ENCODE measurements at places on chromosomes 1 and 21.

DNA sequence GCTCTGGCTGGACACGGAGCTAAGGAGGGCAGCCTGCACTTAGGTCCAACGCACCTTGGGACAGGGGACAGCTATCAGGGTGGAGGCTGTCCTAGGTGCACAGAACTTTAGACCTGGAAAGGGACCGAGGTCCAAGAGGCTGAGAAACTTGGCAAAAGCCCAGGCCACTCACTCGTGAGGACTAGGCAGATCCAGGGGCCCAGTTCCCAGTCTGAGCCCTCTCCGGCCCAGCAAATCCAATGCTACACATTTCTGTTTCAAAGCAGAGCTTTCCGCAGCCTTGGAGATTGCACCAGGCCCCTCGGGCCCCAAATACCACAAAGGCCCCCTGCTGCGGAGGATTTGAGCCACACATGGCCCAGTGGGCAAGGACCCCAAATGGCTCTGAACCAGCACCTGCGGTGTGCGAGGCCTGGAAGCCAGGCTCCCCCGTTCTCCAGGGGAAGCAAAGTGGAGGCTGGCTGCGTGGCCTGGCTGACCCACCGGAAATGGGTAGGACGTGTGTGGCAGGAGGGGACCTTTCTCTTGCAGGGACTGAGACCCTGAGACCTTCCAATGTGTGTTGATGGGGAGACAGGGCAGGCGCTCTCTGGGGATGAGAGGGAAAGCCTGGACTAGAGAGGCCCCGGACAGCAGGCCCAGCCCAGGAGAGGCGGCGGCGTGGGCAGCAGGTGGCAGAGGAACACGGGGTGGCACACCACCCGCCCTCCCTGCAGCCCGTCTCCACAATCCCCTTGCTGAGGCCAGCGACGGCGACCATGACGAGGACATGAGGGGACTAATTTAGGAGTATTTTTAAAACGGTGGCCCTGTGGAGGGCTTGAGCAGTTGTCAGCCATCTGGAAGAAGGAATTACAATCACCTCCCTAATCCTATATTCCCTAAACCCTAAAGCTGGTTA is 118.7 kb downstream of the CASZ1 start:
- no peak for DNase-seq

DNA sequence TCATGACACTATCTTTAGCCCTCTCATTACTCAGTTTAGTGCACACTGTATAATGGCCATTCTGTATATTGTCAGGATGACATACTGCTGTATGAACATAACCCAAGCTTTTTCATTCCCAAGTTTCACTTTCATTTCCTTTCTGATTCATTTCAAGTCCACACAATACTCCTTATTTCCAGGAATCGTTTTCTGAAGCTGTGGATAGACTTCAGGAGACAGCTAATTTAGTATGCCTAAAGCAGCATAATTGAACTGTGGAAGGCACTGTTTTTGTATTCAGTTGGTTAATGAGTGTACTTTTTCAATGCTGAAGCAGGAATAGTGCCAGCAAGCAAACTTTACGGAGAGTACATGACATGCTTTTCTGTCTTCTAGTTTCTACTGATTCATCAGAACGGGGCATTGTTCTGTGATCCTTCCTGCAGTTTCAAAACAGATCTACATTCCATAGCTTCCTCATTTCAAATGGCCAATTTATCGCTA is 578.5 kb upstream of the ZP4 start:
- DNase-seq, result no peak

GRCh38 chr21:26047279-26047967 is 123.1 kb downstream of the APP start:
- DNase-seq, result no peak

DNA sequence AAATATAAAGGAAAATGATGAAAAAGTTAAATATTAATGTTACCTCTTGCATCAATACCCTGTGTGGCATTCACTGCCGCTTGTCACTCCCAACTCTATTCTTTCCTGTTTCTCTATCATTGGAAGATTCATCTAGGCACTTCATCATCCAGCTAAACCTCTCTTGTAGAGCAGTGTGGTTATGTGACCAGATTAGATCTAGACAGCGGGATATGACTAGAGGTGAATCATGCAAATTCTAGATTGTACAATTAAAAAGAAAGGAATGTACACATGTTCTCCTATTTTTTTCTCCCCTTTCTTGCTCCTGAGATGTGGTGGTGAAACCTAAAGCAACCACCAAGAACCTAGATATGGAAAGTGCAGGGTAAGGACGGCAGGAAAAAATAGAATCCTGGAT is 174.1 kb downstream of the LBR start:
- no peak for DNase-seq

DNA sequence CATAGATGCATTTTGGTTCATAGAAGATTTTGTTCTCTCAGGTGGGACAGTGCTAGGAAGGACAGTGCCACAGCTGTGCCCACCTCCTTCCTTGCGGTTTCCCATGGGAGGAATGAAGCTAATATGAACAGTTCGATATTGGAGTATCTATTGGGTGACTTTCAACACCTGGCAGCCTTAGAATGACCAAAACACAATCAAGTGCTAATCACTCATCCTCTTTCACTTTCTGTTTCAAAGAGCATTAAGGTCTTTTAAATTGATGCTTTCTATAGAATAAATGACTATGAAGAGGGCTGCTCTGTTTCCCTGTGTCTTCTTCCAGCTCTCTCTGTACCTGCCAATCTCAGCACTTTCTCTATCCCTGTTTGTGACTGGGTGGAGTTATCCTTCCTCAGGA is 784.0 kb downstream of the MRPL39 start:
- DNase-seq, result no peak

DNA sequence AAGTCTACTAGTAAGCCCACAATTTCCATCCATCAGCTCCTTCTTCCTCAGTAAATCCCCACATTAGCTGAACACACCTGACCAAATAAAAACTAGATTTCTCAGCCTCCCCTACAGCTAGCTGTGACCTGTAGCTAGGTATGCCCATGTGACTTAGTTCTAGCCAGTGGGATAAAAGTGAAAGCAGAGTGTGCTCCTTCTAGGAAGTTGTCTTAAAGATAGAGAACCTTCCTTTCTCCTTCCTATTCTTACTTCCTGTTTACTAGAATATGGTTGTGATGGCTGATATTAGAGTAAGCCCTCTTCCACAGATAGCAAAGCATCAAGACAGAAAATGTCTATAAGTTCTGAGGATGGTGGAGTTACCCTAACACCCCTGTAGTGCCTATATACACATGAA is 67.0 kb downstream of the PIK3R3 start:
- no peak for DNase-seq

DNA sequence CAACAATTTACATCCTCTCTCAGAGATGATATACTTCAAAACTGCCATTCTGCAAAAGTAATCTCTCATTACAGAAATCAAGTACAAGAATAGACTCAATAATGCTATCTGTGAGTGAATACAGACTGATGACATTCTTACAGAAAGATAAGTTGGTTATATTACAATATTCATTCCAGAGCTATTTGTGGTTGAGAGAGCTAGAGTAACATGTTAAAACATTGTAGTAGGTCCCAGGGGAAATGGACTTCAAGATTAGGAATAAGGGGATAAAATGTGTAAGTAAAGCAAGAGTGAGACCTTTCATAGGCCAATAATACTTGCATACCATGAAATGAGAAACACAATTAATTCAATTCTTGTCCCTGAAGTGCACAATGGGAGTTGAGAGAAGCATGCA is 1.5 kb downstream of the F13B start:
- no peak for DNase-seq

Measured in SW 1271 (cell line).